ENCODE measurements at places on chromosomes 12 and 14.
A peak's percentile ranks its signal among the peaks of the same experiment; 100 is the strongest.

GRCh38 chr14:63941023-63941422 is 88.2 kb downstream of the SYNE2 start:
- DNase-seq = no peak

DNA sequence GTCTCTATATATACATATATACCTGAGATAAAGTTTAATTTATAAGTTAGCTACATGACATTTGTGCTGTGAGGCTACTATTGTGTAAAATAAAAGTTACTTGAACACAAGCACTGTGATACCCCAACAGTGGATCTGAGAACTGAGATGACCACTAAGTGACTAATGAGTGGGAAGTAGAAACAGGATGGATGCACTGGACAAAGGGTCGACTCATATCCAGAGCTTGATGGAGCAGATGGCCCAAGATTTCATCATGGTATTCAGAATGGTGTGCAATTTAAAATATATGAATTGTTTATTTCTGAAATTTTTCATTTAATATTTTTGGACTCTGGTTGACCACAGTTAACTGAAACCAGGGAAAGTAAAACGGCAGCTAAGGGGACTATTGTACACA is 908.6 kb upstream of the MDGA2 start:
- DNase-seq = no peak

DNA sequence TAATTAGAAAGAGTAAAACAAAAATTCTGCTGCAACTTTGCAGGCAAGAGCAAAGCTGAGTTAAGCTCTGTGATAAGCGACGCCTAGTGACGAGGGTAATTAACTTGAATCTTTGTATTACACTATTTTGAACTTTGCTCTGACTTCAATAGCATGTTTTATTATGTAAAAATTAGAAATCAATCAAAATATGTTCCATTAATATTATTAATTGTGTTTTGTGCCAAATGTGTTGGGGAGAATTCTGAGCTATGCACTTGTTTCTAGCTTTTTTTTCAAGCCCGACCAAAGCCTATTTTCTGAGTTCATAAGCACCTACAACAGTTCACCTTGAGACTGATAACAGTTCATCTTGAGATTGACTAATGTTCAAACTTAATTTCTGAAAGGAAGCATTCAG is 90.1 kb upstream of the PDE3A start:
- DNase-seq = no peak

DNA sequence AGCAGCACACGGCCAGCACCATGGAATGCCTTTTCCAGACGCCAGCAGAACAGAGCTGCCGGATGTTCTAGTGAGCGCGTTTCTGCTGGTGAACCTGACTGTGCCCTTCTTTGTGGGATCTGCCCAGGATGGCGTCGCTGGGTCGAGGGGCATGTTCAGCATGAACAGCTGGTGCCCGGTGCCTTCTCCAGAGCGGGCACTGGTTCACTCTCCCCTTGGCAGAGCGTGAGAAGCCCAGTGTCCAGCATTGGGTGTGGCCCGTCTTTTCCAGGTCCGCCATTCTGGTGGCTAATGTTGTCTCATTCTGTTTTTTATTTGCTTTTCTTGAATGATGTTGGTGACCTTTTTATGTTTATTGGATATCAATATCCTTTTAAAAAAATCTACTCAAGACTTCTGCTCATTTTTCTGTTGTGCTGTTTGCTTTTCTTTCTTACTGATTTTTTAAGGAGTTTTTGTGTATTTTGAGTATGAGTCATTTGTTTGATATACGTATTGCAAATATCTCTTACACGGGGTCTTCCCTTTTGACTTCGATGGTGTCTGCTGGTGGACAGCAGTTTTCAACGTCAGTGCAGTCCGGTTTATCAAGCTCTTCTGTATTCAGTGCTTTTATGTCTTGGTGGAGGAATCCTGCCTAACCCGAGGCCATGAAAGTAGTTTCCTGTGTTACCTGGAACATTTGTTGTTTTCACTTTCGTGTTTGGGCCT is 74.3 kb downstream of the ADGRD1 start:
- no peak for DNase-seq

GRCh38 chr12:97560350-97560749 is 97.7 kb downstream of the RMST start:
- DNase-seq = no peak

DNA sequence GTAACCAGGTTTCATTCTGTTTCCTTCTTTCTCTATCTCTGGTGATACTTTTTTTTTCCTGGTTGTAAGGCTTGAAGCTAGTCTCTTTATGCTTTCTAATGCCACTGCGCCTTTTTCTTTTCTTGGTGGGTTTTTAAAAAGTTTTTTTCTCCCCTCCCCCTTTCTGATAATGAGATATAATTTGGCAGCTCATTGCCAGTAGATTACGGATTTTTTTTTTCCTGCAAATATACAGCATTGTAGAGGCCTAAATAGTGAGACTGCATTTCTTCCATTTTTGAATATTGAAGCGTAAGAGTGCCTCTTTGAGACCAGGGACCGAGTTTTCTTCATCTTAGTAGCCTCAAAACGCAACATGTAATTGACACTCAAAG is 1.1 kb downstream of the PAPOLA start:
- DNase-seq = no peak

GRCh38 chr12:92111256-92111655 is 34.4 kb downstream of the BTG1 start:
- DNase-seq = no peak

- DNase-seq = peak; percentile 54
Observed at GRCh38 chr12:25186038-25186787, 8.7 kb downstream of the DNAI7 start.

DNA sequence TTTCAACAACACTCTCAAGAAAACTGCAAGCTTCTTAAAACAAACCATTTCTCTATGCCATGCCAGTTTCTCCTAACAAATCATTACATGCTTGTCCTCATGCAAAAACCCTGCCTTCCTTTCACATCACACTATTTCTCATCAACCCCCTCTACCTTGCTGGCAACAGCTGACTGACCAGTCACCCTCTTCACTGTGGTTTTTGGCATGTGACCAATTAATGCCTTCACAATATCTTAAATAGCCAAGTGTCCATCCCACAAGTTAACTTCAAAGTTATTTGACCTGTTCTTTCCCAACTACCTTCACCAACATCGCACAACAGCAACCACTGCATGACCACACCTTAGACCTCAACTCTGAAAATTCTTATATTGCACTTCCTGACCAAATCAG is 159.6 kb downstream of the CEP128 start:
- DNase-seq = no peak

- no peak for DNase-seq
Observed at GRCh38 chr14:35159742-35160409, 37.5 kb downstream of the PRORP start.

DNA sequence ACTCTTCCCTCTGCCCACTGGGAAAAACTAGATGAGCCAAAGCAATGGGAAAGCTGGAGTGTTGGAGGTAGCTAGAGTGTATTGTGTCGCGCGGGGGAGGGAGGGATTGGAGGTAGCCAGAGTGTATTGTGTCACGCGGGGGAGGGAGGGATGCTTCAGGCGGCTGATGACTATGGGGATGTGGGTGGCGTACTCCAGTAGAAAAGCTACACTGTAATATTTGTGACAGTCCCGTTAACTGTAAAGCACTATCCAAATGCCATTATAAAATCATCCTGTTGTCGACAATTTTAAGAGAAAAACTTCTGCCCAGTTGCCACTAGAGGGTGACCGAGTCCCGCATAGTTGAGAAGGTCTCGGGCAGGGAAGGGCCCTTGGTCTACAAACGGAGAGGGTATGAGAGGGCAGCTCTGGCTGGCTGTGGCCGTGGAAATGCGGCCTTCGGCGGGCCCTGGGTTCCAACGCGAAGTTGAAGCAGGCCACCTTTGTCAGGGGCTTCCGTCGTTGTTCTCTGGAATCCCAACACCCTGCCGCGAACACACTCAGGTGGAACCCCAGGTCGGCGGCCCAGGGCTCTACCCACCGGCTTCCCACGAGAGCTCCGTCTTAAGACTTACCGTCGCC is 15.1 kb upstream of the PLEK2 start:
- peak; percentile 73 for DNase-seq

GRCh38 chr12:96500693-96501092 is 11.3 kb downstream of the CFAP54 start:
- DNase-seq = peak; percentile 63

- peak; percentile 18 for DNase-seq
Observed at GRCh38 chr12:9732921-9733461, at the start of gene CLECL1. TSS of gene CLECL1 (minus strand) at chr12:9733097.

DNA sequence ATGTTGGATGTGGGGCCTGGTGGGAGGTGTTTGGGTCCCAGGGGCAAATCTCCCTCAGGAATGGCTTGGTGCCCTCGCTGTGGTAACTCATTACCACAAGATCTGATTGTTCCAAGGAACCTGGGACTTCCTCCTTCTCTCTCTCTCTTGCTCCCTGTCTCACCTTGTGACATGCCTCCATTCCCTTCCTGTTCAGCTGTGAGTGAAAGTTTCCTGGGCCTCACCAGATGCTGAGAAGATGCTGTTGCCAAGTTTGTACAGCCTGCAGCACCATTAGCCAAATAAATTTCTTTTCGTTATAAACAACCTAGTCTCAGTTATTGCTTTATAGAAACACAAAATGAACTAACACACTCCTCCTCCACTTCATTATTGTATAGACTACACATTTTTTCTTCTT is 759.8 kb upstream of the MDGA2 start:
- DNase-seq = no peak

DNA sequence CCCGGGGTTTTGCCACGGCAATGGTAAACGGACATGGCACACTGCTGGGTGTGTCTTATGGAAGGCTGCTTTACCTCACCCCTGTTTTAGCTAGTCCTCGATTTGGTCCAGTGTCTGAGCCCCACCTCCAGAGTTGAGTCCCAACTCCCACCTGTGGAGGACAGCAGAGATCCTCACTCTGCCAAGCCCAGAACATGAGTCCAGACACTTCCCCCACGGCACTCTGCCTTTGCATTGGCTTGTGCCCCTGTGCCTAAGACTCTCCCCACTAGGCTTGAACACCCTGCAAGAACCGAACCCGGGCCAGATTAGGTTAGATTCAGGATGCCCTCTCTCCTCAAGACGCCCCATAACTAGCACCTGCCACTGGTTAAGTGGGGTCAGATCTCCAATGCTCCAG is 59.8 kb upstream of the C14orf180 start:
- no peak for DNase-seq

DNA sequence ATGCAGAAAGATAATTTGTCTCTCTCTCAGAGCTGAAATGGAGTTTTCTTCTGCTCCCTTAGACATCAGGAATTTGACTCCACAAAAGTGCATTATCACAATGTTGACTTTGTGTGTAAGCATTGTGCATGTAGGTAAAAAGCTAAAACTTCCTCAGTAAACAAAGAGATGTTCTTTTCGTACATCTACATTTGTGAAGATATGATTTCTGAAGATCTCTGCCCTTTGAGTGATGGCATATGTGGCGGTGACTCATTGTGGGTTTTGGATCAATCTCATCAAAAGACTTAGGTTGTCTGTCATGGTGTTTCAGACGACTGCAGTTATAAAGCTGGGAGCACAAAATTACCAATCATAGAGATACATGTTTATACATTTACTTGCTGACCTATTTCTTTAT is 411.4 kb upstream of the LMO3 start:
- DNase-seq = no peak

DNA sequence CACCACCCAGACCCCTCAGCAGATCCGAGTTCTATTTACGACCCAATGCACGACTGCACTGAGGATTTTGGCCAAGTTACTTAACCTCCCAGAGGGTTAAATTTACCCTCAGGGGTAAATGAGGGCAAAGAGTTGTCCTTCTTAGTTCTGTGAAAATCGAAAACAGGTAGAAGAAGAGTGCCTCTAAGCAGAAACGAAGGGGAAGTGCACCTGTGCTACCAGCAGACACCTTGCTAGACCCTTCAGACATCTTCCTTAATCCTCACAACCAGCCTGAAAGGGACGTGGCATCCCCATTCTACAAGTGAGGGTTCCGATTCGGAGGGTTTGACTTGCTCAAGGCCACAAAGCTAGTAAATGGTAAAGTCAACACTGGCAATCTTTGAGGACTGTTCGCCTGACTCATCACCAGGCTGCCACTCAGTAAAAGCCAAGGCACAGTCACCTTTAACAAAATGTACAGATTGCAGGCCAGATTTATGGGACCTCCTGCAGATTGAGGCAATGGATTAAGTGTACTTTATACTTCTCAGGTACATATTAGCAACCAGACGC is 1.6 kb downstream of the GSG1 start:
- DNase-seq = peak; percentile 40

GRCh38 chr12:13962699-13963098 is 18.7 kb downstream of the GRIN2B start:
- DNase-seq = peak; percentile 21

DNA sequence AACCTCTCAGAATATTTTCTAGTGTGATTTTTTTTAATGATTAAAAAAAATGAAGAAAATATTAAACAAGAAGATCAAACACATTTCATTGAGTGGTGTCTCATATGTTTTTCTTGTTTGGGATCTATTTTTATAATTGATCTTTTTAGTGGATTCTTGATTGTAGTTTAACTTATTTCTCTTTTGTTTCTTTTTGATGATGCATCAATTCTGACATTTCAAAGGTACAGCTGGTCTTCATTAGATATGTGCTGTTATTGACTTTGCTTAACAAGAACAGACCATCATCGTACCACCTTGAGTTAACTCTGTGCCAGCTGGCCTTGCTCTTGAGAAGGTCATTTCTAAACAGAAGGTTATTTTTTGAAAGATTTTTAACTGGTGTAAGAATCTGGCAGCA is 45.8 kb upstream of the FGD4 start:
- DNase-seq = no peak

GRCh38 chr12:131903270-131904255 is 9.1 kb downstream of the ULK1 start:
- DNase-seq = no peak

GRCh38 chr12:103205906-103206305 is 248.4 kb downstream of the ASCL1 start:
- no peak for DNase-seq

GRCh38 chr12:109082751-109083150 is 10.5 kb downstream of the ALKBH2 start:
- no peak for DNase-seq

DNA sequence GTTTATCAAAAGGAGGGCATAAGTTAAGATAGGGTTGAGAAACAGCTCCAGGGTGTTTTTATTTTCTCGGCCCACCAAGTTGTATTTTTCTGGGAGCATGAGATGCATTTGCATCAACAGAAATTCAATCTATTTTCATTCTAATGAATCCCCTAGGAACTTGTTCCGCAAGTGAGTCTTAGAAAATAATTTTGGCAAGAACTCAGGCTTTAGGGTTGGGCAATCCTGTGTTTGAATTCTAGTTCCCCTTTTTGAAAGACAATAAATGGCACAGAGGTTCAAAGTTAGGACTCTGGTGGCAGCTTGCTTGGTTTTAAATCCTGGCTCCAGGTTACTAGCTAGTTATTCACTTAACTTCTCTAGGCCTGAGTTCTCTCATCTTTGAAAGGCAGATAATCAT is 23.7 kb downstream of the SLC5A8 start:
- DNase-seq = peak; percentile 32

- DNase-seq = no peak
Observed at GRCh38 chr14:72521968-72522741, 371.7 kb downstream of the DPF3 start.

GRCh38 chr14:104682107-104682593 is 7.3 kb upstream of the INF2 start:
- no peak for DNase-seq

DNA sequence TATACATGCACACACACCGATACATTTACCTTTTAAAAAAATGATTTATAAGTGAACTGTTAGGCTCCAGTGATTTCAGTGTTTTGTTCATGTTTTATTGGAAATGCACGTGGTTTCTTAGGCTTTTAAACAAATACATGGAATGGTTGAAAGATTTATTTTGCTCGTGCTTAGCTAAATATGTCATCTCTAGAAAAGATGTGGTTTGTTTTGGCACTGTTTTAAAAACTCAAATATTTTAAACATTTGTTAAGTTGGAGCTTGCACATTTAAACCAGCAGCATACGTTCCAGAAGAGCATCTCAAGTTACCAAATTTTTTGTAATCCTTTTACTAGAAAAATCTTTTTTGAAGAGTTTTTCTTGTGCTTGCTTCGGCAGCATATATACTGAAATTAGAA is 44.5 kb downstream of the FOXA1 start:
- no peak for DNase-seq
